ENCODE measurements at places on chromosomes 6 and 20.

DNA sequence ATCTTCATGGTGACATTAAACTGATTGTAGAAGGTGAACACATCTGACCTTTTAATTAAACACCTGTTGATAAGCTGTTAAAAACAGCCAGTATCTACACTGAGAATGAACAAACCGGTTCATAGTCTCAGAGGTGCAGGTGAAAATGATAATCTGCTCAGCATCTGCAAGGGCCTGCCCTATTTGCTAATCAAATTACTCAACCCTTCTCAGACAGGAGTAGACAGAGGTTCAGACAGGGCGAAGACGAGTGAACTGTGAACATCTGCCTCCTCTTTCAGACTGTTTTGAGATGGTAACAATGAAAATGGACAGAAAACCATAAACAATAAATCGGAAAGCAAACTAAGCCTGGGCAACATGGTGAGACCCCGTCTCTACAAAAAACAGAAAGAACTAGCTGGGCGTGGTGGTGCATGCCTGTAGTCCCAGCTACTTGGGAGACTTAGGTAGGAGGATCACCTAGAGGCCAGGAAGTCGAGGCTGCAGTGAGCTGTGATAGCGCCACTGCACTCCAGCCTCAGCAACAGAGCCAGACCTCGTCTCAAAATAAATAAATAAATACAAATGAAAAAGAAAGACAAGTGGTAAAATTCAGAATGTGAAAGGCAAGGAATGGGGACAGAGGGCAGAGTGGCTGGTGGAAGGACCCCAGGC, 55.9 kb downstream of the NINL start:
- DNase-seq, result no peak

DNA sequence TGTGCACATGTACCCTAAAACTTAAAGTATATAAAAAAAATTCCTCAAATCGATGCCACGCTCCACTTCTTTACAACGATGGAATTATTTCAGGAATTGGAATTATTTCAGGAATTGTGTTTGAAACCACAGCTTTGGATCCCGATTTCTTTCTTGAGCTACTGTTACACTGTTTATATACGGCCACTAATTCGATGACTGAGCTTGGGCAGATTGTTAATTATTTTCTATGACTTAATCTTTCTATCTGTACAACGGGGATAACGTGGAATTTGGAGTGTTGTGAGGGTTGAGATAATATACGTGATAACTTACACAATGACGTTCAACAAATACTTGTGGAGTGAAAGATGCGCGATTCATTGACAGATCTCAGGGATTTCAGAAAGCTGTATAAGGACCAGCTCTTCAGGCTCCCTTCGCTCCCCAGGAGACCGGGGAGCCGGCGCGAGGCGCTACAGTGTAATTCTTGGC, 171.3 kb downstream of the SLC16A10 start:
- no peak for DNase-seq

DNA sequence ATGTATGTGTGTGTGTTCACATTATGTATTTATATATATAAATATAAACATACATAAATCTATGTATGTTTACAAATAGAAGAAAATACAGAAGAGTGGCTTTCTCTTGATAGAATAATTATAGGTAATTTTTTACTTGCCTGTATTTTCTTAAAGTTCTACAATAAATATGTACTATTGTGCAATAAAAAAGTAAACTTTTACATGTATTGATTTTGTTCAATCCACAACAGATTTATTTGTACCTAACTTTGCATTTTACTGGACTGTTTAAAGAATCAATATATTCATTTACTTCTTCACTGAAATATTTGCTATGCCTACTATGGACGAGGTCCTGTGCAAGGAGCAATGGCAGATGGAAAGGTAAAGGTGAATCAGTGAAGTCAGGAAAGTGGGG, 14.0 kb upstream of the TAB2 start:
- no peak for DNase-seq

GRCh38 chr6:23910420-23910819, 215.6 kb upstream of the NRSN1 start:
- DNase-seq, result no peak

DNA sequence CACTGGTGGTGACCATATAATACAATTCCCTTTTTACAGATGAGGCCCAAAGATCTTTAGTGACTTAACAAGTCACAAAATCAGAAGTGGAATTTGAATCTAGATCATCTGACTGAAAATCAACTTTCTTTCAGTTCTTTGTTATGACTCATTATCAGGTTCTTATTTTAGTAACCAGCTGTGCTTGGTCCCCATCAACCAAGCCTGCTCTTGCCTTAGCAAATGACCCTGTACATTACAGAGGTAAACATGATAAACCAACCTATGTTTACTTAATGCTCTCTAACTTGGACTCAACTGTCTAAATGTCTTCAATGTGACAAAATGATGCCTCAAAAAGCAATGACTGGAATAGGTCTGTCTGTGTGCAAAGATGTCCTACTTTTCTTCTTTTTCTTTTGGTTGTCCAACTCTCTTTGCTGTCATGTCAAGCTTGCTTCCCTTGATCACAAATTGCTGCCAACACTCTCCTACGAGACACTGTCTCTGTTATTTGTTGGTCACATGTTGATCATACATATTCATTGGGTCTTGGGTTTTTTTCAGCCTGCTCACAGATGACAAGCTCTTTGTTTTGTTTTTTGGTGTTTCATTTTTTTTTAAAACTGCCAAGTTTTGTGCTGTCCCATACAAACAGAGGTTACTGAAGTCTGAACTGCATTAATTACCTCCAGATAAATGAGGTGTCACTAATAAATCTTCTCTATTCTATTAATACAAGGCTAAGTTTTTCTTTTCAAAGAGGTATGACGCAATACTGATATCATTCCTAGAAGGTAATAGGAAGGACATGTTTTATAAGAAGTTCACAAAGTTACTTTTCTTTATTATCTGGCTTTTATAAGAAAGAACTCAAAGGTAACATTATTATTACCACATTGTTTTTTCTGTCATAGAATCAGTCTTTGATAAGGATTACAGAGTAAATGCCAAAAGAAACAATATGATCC, 62.2 kb upstream of the PLN start:
- no peak for DNase-seq

DNA sequence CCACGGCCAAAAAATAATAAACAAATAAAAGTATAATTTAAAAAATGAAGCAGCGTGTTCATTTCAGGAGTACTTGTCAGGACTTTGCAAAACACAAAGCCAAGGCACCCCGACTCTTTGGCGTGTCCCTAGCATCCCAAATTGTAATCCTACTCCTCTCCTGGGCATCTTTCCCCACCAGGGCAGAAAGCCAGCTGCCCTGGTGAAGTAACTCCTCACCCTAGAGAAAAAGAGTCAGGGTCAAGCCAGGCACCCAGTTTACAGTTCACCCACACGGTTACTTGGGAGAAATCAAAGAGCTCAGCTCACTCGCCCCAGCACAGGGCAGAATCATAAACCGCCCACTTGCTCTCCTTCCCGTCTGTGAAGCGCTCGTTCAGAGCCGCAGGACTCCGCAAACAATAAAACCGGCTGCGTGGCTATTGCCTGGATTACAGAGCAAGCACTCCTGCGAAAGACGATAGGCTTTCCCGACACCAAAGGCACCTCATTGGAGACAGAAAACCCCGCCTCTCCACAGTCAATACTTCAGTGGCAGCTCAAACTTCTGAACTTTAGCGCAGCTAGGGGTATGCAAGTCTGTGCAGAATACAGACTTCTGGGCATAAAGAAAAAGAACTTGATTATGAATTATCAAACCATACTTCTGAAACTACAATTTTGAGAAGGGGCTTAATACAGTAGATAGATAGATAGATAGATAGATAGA, 73.0 kb upstream of the NHSL1 start:
- DNase-seq, result no peak

DNA sequence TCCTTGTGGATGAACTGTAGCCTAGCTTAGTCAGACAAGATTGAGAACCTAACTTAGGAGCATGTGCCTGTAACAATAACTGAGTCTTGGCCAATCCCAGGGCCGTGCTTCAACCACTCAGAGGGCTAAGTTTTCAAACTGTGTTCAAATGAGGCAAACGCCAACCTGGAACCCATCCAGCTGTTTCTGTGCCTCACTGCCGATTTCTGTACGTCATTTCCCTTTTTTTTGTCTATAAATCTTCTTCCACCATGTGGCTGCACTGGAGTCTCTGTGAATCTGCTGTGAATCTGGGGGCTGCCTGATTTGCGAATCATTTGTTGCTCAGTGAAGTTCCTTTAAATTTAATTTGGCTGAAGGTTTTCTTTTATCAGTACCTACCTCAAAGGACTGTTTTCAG, 115.0 kb upstream of the CHD6 start:
- no peak for DNase-seq

GRCh38 chr6:82363428-82364086, at the start of gene TPBG:
Gene TPBG, plus strand, starts transcription at chr6:82363817. Its CDS starts 1,145 bp downstream, at chr6:82364962.
- no peak for DNase-seq

- DNase-seq, result no peak
Measured at GRCh38 chr6:308768-309167, 16.5 kb downstream of the DUSP22 start.

- DNase-seq, result no peak
Measured at GRCh38 chr6:159267165-159267564, 98.0 kb downstream of the FNDC1 start.

DNA sequence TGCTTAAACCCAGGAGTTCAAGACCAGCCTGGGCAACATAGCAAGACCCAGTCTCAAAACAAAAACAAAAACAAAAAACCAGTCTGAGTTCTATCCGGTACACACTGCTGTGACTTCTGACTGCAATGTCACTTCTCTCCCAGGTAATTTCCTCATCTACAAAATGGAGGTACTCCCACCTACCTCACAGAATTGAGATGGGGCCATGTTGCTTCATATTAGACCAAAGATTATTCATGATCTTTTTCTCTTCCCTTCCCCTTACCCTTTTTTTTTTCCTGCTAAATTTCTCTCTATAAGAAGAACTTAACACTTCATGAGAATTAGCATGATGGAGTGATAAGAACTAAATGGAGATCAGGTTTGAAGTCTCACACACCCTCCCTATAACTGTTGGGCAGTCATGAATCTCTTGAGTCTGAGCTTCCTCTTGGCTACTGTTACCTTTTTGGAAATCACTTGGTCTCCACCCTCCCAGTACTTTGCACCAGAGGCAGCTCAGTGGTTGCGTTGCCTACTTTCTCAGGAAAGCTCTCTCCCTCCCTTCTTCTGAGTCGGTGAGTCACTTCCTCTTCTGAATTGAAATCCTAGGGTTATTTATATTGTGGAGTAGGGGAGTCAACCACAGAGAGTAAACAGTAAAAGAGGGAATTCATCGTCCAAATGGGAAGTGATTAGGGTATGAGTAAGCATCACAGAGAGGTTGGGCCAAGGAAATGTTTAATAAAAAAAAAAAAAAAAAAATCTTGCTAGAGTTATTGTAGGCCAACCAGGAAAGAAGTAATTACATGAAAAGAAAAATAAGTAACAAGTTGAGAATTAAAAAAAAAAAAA, 59.9 kb upstream of the MAP7 start:
- no peak for DNase-seq

- no peak for DNase-seq
Measured at GRCh38 chr6:34926655-34927054, 37.6 kb downstream of the ANKS1A start.

- no peak for DNase-seq
Measured at GRCh38 chr6:165998072-165998471, 169.6 kb downstream of the TBXT start.

DNA sequence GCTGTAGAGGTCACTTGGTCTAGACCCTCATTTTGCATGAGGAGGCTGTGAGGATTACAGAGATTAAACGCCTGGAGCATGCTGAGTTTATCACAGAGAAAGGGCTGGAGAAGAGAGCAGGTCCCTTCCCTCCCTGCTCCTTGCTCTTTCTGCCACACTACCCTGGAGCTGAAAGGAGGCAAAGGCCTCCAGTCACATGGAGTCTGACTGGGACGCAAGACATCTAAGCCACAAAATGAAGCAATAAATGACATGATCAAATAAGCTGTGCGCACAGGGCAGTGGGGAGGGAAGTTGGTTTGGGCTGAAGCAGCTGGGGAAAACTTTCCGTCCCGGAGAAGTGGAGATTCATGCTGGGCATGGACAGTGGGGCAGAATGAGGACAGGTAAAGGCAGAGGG, 33.3 kb downstream of the ATXN1 start:
- no peak for DNase-seq

DNA sequence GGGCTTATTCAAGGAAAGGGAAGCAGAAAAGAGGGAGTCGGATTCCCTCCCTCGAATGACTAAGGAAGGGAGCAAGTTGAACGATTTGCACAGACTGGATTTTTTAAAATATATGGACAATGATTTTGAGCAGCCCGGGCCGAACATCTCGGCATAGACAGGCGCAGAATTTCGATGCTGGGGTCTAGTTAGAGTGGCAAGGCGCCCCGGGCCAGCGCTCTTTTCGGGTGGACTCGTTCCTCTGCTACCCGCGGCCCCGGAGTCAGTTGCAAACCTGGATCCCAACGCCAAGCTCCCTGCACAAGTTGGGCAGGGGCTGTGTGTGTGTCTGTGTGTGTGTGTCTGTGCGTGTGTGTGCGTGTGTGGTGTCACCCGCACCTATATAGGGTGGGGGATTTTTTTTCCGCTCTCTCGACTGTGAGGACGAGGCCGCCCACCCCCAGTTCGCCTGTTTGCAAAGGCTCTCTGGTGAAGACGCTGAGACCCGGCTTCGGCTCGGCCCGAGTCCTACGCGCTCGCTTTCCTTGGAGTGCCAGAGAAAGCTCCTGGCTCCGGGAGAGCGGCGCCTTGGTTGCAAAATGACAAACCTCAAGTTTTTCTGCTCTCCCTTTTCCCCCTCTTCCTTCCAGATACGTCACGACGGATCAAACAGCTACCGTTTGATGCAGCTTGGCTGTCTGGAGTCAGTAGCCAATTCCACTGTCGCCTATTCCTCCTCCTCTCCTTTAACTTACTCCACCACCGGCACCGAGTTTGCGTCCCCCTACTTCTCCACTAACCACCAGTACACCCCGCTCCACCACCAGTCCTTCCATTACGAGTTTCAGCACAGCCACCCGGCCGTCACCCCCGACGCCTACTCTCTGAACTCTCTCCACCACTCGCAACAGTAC, 1.4 kb downstream of the TFAP2D start:
- DNase-seq, result no peak

GRCh38 chr20:59939879-59940128, 301 bp downstream of the PPP1R3D start:
- DNase-seq, result no peak

DNA sequence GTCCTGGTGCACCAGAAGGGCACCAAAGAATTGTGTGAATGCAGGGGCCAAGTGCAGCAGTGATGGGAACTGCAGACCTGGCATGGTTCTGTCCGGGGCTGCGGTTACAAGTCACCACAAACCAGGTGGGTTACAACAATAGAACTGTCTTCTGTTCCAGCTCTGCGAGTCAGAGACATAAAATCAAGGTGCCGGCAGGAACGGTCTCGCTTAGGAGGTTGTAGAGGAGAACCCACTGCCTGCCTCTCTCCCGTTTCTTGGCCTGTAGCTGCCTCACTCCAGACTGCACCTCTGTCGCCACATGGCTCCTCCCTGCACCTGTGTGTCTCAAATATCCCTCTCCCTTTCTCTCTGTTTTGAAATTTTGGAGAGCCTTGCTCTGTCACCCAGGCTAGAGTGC, 143.3 kb downstream of the TAF4 start:
- no peak for DNase-seq

All from activated CD8-positive, alpha-beta memory T cell treated with anti-CD3 and anti-CD28 coated beads for 1 hour (primary cell).